Stimulated activated memory B cell treated with anti-CD40 and anti-IgM and Interleukin-4, amounts not matched to agents 10 μg/mL and 1 μg/mL and 100 μg/mL, for 72 hours (primary cell): ENCODE measurements at places on chromosomes 2 and 18.

- no peak for ATAC-seq
Observed at GRCh38 chr2:101860157-101860556, 131.6 kb upstream of the IL1R2 start.

GRCh38 chr2:46260305-46260704, 36.9 kb upstream of the EPAS1 start:
- no peak for ATAC-seq

- ATAC-seq, result no peak
Observed at GRCh38 chr18:61833387-61833786, 59.4 kb downstream of the RNF152 start.

DNA sequence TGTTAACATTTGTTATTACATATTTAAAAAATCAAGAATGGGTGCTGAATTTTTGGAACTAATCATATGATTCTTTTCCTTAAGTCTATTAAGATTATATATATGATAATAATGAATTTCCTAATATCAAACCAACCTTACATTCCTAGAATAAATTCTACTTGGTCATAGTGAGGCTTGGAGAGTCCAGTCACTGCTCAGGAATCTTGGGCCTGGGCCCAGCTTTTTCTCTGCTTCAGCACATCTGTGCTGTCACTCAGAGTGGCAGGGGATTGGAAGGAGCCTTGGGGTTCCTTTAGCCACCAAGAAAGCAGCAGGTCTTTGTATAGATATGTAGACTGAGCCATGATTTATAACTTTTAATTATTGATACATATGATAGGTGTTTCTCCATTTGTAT, 19.9 kb upstream of the ZAP70 start:
- ATAC-seq, result no peak

DNA sequence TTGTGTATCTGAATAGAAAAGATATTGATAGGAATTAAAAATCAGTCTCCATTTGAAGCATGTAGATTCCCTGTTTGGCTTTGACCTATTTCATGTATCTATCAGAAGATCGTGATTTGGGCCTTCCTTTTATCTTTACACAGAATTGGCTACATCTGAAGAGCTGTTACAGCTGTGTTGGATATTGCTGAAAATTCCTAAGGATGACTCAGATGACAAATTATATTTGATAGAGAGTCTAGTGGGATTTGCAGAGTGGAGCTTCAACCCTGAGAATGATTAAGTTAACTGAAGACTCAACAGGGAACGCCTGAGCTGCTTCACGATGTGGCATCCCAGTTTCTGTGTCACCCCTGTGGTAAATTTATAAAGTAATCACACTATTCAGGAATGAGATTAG, 4.9 kb upstream of the COL3A1 start:
- ATAC-seq, result no peak

DNA sequence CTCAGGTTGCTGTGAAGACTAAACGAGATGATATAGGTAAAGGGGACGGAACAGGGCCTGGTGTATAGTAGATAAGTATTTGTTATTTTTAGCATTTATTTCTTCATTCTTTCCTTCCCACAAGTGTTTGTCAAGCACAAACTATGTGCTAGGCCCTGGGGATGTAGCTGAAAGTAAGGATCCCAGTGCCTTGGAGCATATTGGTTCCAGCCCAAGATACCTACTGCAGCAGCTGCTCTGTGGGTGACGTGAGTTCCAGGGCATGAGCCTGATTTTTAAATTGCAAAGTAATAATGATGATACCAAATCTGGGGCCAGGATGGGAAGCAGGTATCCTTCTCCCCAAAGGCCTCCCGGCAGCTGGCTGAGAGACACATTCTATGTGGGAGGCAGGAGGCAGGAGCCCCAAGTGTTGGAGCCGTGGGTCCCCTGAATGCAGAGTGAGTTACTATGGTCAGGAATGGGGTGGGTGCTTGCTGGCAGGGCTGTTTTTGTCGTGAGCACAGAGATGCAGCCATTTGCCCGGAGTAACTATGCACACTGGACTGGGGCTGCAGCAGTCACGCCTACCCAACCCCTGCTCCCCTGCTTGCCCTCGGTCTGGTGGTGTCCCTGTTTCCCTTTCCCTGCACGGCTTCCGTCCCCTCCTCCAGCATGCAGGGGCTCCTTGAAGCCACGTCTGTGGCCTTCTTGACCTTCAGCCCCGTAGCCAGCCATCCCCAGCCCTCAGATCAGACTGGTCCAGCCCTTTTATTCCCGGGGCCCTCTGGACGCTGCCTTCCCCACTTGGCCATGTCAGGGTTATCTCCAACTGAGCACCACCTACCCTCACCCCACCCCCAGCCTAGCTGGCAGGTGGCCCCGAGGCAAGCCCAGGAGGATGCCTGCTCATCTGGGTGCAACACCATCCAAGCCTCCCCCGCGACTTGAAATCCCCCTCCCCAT, 52.4 kb downstream of the INHBB start:
- ATAC-seq, result no peak

DNA sequence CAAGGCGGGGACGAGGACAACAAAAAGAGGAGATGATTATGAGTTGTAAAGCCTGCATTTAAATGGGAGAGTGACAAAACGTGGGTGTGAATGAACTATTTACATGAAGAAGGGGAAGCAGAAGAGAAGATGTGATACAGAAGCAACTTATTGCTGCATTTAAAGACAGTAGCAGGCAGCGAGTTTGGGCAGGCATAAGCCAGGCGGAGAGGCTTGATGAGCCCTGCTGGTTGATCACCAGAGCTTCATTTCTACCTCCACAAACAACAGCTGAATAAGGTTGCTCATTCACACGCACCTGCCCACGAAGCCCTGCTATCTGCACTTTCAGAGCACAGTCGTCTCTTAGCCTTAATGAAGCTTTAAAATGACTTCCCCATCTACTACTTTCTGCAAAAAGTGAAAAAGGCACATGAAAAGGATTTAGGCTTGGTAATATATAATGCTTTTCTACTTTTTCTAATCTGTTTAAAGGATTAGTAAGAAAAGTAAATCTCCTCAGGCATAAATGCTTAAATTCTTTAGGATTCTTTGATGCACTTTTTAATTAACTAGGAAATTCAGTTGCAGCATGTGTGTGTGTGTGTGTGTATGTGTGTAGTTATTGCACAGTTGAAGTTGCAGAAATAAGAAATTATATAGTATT, 3.1 kb downstream of the SLC38A11 start:
- ATAC-seq, result peak; percentile 12

- ATAC-seq, result peak; percentile 8
Observed at GRCh38 chr2:149320362-149320761, 10.0 kb upstream of the LYPD6 start.

DNA sequence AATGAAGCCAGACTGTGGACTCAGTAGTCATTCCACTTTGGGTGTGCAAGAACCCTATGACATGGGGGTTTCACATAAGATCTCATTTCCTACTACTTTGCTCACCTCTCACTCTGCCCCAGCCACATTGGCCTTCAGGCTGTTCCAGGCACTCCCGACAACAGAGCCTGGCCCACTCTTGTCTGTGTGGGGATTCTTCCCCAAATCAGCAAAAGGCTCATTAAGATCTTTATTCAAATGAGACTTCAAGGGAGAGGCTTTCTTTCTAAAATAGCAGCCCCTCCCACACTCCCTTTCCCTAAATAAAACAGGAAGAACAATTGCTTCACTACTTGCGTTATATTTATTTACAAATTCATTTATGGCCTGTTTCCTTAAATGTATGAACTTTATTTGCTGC, 3.5 kb upstream of the CDC42EP3 start:
- no peak for ATAC-seq

DNA sequence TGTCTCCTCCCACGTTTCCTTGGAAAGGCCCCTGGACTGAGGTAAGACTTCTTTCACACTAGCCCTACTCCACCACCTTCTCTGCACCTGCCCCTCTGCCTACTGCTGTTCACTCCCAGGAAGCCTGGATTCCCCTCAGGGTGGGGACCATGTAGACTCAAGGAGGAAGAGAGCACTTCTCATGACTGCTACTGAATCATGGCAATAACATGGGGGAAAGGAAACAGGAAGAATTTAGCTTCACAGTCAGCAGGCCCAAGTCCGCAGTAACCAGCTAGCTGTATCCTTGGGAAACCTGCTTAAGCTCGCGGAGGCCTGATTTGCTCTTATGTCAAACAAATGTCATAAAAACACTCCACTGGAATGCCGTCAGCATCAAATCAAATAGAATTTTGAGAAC, 126.2 kb upstream of the CAPN13 start:
- peak; percentile 17 for ATAC-seq

DNA sequence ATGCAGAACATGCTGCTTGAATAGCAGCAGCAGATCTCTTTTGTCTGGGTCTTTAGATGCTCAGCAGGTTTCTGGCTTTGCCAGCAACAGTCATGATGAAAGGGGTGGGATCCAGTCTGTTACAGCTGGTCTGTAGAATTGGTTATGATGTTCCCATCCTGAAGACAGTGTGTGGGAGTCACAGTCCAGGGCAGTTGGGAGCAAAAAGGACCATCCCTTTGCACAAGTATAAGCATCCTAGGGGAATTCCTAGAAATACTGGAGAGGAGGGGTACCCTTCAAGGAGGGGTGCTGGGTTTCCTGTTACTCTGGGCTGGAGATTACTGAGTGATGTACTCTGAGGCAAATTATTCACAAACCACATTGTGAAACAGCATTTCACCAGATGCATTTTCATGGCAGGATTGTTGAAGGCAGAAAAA, 119.9 kb upstream of the RND3 start:
- ATAC-seq, result peak; percentile 24

GRCh38 chr2:59276033-59276432, 1034.9 kb upstream of the FANCL start:
- ATAC-seq, result no peak

- ATAC-seq, result no peak
Observed at GRCh38 chr2:15752552-15753232, 161.0 kb downstream of the DDX1 start.

DNA sequence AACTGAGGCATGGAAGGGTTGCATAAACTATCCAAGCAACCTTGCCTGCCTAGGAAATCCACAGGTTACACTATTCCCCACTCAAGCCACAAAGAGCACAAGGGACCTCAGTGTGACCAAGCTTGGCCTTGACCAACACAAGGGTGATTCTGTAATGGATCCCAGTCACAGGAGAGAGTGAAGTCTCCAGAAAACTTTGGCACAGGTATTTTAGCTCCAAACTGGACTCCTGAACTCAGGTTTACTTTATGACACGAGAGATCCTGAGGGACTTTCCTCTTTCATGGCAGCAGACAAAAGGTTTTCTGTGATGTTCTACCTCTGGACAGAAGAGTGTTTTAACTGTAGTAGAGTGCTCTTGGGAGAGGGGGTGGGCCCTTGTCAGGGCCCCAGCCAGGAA, 169.2 kb downstream of the TRABD2A start:
- ATAC-seq, result no peak

DNA sequence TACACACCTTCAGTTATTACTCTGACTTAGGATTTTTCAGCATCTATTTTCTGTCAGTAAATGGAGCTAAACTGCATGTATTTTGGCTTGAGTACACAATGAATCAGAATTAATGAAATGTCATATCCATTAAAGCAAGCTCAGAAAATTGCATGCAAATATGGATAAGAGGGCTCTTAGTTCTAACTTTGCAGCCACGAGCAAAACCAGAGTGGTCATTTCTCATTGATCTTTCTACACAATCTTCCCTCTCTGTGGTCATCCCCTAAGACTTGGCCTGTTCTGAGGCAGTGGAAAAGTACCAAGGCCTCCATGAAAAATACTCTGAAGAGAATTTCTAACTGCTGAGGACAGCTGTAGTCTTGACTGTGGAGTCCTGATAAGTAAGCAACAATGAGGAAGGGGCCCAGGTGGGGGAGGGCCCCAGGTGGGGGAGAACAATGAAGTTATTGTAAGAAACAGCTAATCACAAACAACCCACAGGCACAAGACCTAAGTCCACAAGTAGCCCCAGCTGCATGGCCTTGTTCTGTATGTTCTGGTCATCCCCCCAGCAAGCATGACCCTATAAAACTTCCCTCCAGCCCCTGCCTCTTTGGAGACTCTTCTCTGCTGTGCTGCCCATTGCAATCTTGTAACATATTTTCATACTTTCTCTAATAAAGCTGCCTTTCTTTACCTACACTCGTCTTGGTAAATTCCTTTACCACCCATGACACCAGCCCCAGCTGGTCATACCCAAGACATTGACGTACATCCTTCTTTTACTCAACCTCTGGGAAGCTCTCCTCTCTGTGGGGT, 230.3 kb downstream of the TDRD15 start:
- no peak for ATAC-seq

DNA sequence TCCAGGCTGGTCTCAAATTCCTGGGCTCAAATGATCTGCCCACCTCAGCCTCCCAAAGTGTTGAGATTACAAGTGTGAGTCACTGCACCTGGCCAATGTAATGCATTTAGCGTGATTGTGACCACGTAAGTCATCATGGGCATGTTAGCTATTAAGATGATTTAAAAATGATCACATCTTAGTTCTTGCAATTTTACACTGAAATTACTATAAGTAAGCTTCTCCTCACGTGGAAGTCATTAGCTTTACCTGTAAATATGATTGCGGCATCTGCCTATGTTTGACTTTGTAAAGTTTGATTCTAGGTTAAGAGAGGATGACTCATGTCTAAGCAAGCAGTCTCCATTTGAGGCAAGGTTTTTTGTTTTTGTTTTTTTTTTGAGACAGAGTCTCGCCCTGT, 85.5 kb downstream of the PMAIP1 start:
- ATAC-seq, result no peak

DNA sequence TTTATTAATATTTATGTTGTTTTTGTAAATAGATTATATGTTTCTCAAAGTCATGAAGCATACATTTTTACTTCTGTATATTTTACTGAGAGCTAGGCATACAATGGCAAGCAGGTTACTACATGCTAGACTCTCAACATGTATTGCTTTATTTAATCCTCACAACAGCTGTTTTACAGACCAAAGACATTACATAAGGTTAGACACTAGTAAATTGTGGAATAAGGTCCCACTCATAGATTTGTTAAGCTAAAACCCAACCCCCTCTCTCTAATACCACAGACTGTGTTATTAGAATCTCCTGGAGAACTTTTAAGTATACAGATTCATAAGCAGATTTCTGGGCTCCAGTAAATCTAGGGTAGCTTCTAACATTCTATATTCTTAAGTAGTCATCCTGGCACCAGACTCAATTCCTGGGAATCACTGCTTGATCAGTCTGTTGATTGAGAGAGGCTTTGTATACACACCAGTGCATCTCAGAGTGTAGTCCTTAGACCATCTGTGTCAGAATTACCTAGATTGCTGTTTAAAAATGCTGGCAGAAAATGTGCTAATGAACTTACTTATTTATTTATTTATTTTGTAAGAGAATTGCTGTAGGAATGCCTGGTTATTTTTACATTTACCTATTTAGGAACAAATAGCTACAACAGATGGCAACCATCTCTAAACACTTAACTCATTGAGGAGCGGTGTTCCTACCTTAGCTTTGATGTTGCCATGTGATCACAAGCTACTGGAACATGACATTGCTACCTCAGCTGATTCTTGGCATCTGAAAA, 153.5 kb upstream of the CAVIN2 start:
- ATAC-seq, result no peak

- no peak for ATAC-seq
Observed at GRCh38 chr18:66150650-66151049, 399.8 kb downstream of the CDH7 start.

GRCh38 chr2:237440819-237441281, 26.9 kb upstream of the COL6A3 start:
- peak; percentile 66 for ATAC-seq
